ENCODE measurements at places on chromosomes 3 and 15.

DNA sequence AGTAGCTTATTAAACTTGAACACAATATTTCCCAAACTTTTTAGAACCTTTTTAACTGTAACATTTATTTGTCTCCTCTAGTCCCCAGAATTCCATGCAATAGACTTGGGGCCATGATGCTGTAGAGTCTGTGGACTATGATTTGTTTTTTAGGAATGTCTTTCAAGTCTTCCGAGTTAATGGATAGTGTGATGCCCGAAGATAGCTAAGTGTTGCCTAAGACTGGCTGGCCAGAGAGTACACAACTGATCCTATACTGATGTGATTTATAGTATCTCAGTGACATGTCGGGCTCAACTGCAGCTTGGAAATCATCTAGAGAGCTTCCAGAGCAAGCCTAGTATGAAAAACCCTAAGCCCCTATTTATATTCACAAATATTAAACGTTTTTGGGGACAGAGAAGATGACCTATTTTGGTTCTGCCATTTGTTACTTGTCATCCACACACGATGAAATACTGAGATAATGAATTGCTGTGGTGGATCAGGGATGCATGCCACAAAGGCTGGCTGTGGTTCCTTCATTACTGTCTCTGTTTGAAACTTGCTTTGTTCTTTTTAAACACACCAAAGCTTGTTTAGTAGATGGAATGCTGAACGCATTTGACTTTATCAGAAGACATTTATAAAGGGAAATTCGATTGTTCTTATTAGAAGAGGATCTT is 507.4 kb downstream of the TAFA4 start:
- DNase-seq = no peak

DNA sequence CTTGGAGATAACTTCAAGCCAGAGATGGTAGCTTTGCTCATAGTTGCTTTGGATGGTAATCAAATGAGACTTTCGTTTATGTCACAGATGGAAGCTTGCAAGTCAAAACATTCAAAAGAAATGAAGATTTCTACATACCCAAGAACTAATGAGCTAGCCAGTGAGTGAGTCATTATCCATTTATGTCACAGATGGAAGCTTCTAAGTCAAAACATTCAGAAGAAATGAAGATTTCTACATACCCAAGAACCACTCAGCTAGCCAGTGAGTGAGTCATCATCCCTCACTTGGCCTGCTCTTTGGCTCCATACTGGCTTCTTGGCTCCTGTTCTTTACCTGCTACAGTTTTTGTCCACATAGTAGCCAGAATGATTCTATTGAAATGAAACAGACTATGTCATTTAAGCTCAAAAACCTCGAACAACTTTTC is 559.8 kb upstream of the CBLB start:
- no peak for DNase-seq

DNA sequence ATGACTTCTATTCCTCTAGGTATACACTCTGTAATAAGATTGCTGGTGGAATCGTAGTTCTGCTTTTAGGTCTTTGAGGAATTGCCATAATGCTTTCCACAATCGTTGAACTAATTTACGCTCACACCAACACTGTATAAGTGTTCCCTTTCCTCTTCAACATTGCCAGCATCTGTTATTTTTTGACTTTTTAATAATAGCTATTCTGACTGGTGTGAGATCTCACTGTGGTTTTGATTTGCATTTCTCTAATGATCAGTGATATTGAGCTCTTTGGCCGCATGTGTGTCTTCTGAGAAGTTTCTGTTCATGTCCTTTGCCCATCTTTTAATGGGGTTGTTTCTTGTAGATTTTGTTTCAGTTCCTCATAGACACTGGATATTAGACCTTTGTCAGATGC is 12.8 kb downstream of the NXPE3 start:
- no peak for DNase-seq

- DNase-seq = no peak
Measured at GRCh38 chr15:26081758-26082220, 218.7 kb upstream of the ATP10A start.

DNA sequence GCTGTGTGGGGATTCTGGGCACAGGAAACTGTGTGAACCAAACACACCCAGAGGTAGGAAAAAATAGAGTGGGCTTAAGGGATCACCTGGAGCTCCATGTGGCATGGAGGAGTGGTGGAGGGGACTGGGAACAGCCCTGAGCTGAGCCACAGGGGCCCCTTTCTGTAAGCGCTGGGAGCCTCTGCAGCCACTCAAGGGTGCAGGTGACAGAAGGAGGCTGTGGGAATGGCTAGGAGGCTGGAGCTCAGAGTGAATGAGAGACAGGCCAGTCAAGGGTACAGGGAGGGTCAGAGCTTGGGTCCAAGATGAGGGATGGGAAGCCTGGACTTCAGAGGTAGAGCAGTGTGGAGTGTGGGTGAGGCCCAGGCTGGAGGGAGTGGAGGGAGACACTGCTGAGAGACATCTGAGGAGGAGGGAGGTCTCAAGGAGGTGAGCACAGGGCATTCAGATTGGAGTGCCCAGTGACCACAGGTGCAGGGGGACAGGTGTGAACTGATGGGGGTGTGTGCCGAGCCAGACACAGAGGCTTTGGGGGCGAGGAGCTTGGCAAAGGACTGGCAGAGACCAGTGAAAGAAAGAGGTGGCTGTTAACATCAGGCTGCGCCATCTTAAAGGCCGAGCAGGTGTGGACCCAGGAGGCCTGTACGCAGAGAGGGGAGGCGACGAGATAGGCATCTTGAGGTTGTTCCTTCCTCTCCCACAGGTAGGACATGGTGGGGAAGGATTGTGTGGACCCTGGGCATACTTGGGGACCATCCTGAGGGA is 56.8 kb downstream of the FGD5 start:
- DNase-seq = no peak

GRCh38 chr3:43692085-43692855 is 1.5 kb downstream of the ABHD5 start:
- peak; percentile 70 for DNase-seq

DNA sequence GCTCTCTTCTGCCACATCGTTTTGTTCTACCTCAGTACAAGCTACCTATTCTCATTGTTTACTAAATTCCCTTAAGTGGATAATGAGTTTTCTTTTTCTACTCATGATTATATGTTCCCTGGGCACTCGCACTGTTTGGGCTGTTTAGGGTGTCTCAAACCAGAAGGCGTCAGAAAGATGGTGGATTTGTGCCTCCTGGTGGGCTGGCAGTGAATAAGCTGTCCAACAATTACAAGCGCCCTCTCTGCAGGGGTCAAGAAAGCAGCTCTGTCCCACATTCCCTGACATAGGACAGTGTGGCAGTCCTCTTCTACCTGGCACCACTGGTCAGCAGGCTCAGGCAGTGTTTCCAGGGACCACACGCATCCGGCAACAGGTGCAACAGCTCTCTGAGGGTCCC is 173.4 kb upstream of the PPP2R3A start:
- DNase-seq = no peak

DNA sequence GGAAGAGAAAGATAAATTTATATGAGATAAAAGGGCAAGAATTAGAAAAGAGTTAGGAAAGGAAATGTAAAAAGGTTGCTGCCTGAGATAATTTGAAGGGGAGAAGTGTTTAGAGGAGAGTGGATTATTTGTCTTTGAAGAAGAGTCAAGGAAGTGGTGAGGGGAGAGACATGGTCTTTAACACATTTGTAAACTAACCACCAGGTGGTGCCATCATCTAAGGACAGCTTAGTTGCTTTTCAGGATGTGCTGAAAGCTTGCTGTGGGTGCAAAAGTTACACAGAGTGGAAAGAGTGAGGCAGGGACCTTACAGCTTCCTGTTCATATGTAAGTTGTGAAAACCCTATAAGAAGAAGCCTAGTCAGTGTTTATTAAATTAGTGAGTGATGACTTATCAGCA is 114.1 kb upstream of the DNAJC19 start:
- DNase-seq = no peak

- DNase-seq = no peak
Measured at GRCh38 chr3:29708884-29709283, 428.0 kb downstream of the RBMS3 start.

DNA sequence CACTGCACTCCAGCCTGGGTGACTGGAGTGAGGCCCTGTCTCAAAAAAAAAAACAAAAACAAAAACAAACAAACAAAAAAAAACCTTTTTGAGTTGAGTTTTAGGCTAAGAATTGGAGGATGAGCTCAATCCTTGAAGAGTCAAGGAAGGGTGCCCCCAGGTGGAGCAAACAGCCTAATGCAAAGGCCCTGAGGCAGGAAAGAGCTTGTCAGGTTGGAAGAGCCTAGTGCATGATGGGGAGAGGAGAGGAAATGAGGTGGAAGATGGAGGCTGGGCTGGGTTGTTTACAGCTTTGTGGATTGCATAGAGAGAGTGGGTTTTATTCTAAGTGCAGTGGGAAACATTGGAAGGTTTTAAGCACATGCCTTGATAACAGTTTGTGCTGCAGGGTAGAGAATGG is 2.1 kb upstream of the SNX22 start:
- DNase-seq = peak; percentile 76

DNA sequence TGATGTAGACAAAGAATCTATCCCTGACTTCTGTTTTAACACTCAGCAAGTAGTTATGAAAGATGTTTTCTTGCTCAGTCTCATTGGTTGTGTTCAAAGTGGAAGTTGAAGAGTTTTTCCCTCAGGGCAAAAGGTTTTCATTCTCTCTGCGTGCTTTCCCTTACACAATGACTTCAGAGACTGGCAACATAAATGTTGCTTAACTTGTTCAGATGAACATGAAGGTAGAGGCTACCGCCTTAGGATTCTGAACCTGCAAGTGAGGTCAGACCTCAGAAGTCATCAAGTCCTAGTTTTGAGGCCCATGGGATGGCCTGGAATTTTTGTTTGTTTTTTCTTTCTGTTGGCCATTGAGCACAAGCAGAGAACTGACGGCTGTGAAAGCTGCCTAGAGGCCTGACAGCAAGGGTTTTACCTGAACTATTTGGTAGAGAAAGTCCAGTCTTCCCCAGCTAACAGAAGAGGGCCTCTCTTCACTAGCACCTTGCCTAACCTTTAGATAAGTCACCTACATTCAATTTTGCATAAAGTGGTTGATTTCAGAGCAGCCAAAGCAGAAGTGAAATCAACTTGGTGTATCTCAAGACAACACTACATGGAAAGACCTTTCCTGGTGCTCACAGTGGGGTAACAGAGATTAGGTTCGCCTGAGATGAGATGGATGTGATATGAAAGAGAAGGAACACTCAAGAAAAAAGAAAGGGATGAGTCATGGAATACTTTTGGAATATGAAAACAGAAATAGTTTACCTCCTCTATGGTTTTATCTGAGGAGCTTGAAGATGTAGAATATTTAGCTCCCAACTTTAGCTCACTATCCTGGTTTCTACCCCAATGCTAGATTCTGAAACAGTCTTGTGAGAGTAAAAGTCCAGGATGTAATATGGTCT is 53.6 kb upstream of the AP4E1 start:
- no peak for DNase-seq

DNA sequence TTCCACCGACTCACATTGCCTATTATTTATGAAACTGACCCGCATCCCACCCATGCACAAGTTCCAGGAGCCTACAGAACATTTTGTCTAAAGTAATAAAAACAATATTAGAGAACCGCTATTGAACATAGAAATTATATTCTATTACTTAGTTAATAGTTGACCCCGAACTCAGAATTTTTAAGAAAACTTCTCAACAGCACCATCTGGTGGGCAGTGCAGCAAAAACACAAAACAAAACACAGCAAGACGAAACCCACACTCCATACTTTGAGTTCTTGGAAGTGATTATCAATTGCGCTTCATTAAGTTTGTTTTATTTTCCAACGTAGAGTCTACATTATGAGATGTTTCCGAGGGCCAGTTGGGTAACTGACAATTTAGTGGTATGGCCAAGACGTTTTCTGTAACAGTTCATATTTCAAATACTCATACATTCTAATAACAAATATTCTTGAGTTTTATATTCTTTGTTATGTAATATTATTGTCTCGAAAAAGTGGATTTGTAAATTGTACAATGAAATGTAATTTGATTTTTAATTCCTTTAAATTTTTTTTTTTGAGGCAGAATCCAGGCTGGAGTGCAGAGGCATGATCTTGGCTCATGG is 24.0 kb upstream of the C3orf70 start:
- peak; percentile 34 for DNase-seq

- no peak for DNase-seq
Measured at GRCh38 chr3:32383136-32383711, 8.4 kb upstream of the CMTM7 start.

- no peak for DNase-seq
Measured at GRCh38 chr3:168995129-168995528, 668.4 kb downstream of the MECOM start.

DNA sequence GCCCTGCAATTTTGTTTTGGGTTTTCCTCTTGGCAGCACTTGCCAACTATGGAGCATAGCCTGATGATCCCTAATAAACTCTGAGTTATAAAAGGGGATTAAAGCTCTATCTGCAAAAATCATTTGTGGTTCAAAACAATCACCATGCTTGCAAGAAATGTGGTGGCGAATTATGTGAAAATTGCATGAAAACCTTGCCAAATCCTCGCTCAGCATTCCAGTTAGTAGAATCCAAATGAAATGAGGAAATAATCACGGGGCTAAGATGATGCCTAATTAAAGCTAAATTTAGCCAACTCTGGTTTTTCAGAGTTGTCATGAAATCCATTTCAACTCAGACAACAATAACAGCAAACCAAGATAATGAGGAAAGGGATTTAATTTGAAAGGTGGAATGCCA is 73.0 kb upstream of the PROK2 start:
- no peak for DNase-seq

- DNase-seq = no peak
Measured at GRCh38 chr3:13199006-13199776, 126.0 kb upstream of the IQSEC1 start.

DNA sequence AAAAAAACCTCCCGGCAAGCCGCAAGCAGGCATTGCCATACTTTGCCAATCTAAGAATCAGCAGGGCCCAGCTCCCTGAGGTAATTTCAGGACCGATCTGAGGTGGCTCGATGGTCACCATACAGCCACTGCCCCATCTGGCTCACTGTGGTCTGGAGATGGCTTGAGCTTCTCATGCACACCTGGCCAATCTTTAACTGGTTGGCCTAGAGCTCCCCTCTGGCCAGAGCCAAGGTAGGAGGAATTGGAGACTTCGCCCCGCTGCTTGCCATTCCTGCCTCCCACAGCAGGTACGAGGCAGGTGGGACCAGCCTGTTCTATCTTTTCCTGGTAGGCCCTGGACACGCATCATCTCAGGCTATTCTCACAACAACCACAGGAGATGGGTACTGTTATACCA is 10.1 kb downstream of the CYP1A2 start:
- no peak for DNase-seq

GRCh38 chr3:51617597-51617996 is 53.5 kb upstream of the TEX264 start:
- no peak for DNase-seq

DNA sequence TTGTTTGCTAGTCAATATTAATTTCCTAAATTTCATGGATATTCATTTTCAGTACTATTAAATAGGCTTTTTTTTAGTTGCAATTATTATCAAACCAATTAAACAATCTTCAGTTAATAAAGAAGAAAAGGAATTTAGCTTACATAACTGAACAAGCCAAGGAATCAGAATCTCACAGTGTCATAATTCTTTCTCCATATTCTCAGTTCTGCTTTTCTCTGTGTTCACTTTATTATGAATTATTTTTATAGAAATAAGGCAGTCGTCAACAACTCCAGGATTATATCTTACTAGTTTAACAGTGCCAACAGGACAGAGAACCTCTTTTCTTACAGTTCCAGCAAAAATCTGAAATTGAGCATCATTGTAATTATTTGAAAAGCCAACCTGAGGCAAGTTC is 221.7 kb downstream of the CGGBP1 start:
- no peak for DNase-seq

GRCh38 chr3:25547103-25547502 is 117.6 kb downstream of the TOP2B start:
- no peak for DNase-seq

GRCh38 chr3:73520931-73521461 is 103.7 kb downstream of the PDZRN3 start:
- DNase-seq = no peak

All from hematopoietic multipotent progenitor cell treated with erythropoietin and hydrocortisone succinate and interleukin-3 and kit ligand, for 17 days (in vitro differentiated cells).